ENCODE measurements at places on chromosomes 1 and 21.

GRCh38 chr1:192100686-192101468 is 57.4 kb upstream of the RGS18 start:
- DNase-seq: no peak

- no peak for DNase-seq
Measured at GRCh38 chr1:222454782-222455181, 93.1 kb downstream of the HHIPL2 start.

- DNase-seq: no peak
Measured at GRCh38 chr1:188154196-188154595, 1325.4 kb downstream of the PLA2G4A start.

DNA sequence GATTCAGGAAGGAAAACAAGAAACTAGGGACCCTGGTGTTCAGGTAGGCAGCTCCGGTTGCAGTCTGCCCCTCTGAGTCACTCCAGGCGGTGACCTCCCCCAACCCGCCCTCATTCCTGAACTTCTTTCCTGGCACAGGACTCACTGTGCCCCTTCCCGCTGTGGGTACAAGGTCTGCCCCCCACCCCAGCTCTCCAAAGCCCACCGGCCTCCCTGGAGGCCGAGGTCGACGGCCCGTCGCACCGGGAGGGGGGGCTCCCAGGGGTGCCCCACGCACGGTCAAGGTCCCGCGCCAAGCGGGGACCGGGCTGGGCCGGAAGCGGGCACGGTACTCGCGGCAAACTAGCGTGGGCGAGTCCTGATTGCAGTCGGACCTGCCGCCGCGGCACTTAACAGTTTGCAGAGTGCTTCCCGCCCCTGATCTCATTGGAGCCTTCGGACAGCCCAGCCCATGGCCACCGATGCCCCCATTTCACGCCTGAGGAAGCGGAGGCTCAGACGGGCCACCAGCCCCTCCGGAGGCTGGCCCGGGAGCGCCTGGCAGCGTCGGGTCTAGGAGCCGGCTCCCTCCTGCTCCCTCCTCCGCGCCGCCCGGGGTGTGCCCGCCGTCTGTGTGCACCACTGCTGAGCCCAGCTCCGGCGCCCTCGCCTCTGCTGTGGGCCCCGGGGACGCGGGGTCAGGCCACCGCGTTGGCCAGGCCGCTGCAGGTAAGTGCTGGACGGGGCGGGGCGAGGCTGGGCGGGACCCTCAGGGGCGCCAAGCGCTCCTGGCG is at the start of gene GJB3:
GJB3 (plus strand) TSS at position 144 of the 773 bp plus-strand sequence. CDS start 3,549 bp downstream, outside the sequence.
- no peak for DNase-seq

DNA sequence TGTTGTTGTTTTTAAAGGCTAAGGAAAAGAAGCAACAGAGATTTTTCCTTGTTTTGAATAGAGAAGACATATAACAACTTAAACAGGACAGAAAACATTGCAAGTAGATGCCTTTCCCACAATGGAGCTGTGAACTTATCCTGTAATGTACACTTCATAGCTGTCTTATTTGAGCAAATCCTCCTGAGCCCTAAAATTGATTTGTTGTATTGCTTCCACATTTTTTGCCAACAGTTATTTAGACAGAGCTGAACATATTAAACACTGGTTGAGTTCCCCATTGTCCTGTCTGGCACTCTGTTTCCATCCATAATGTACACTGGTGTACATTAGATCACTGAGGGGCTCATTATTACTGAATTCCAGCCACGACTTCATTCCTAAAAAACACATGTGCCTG is 32.2 kb downstream of the CACHD1 start:
- DNase-seq: no peak

GRCh38 chr1:10506677-10507047 is 31.9 kb downstream of the PEX14 start:
- DNase-seq: no peak

- no peak for DNase-seq
Measured at GRCh38 chr1:205493241-205494085, 11.0 kb upstream of the CDK18 start.

Measured in neural crest cell (in vitro differentiated cells).